ENCODE measurements at places on chromosomes 11 and 22.
A peak's percentile ranks its signal among the peaks of the same experiment; 100 is the strongest.

DNA sequence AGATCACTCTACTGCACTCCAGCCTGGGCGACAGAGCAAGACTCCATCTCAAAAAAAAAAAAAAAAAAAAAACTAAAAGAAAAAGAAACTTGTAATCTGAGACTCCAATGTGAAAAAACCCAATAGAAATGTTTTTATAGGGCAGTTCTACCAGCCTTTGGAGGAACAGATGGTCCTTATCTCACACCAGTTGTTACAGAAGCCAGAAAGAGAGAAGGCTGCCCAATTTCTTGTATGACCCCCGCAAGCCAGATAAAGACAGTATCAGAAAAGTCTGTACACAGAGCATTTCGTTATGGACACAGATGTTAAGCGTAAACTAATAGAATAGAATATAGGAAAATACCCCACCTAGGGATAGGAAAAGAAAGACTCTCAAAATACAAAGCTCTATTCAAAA is 11.3 kb upstream of the TSGA10IP start:
- DNase-seq = no peak

DNA sequence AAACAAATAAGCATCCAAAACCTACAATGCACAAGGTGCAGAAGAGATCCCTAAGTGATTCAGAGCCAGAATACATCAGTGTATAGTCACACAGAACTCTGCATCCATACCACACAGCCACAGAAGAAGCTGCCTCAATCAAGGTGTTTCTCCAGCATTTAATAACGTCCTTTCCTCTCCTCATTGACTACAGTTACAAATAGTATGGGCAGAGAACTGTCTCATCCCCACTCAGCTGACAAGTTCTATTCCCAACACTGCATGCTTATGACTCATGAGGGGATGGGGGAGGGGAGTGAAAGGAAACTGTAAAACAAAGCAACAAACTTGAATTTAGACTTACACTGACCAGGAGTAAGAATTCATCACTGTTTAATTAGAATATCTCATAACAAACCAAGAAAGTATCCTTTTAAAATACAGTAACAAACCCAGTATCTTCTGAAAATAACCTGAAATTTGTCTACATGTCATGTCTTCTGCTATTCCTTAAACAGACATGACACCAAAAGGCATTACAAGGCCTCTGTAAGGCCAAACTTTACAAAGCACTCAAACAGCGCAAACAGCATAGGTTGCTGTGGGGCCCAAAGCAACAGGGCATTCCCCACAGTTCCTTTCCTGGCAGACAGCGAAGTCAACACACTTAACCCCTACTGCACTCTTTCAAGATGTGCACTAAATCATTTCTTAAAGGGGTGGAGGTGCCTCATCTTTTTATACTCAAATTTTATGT is 29.3 kb downstream of the CELF1 start:
- DNase-seq = no peak

DNA sequence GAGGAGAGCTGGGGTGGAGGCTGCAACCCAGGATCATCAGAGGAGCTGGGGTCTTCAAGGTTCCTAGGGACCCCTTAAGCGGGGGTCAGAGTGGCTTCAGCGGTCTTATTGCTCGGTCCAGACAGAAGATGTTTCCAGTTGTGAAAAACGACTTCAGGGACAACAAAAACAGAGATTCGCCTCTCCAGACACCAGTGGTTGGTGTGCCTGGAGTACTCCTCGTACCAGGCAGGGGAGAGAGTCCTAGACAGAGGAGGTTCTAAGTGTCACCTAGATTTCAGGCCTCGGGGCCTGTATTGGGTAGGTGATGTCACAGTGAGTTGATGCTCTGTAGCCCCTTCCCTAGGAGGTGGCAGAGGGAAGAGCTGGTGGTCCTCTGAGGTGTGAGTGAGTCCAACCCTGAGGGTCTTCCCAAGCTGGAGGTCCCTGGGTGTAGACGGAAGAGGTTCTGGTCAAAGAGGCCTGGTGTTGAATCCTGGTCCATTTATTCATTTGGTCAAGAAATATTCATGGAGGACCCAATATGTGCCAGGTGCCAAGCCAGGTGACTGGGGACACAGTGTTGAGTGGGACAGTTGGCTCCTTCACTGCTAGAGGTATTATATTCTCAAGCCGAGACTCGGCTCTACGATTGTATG is 4.4 kb upstream of the IGLL5 start:
- peak; percentile 34 for DNase-seq

DNA sequence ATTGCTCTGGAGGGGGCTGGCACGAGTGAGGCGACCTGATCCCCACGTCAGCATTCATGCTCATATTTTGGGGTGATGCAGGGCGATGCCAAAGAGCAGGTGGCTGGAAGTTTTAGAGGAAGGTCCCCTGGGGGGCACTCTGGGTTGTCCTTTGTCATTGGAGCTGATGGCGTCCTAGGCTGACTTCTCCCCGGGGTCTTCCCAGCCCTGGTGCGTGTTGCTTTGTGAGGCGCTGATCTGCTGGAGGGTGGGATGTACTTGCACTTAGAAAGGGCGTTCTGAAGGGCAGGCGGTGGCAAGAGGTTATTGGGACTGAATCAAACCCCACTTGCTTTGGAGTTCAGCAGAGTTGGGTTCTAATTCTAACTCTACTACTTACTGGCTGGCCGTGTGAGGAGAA is 313.3 kb downstream of the NTM start:
- peak; percentile 77 for DNase-seq

- DNase-seq = no peak
These were observed 238.7 kb downstream of the FAM181B start for GRCh38 chr11:82494988-82495432.

DNA sequence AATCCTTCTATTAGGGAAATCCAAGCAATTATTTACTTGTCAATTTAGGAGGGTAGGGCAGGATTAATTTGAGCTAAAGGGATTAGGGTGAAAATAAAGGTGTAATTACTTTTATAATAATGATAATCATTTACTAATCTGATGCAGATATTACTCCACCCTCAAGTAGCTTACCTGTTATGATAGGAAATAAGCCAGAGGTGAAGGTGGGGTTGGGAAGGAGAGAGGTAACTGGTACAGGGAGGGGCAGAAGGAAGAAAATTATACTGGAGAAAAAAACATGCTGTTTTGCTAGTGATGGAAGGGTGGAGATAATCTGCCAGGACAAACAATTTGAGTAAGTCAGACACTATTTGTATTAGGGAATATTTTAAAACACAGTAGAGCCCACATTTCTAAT is 157.7 kb downstream of the BARX2 start:
- DNase-seq = no peak

- DNase-seq = no peak
These were observed 806 bp downstream of the ARAP1 start for GRCh38 chr11:72751116-72752087.

DNA sequence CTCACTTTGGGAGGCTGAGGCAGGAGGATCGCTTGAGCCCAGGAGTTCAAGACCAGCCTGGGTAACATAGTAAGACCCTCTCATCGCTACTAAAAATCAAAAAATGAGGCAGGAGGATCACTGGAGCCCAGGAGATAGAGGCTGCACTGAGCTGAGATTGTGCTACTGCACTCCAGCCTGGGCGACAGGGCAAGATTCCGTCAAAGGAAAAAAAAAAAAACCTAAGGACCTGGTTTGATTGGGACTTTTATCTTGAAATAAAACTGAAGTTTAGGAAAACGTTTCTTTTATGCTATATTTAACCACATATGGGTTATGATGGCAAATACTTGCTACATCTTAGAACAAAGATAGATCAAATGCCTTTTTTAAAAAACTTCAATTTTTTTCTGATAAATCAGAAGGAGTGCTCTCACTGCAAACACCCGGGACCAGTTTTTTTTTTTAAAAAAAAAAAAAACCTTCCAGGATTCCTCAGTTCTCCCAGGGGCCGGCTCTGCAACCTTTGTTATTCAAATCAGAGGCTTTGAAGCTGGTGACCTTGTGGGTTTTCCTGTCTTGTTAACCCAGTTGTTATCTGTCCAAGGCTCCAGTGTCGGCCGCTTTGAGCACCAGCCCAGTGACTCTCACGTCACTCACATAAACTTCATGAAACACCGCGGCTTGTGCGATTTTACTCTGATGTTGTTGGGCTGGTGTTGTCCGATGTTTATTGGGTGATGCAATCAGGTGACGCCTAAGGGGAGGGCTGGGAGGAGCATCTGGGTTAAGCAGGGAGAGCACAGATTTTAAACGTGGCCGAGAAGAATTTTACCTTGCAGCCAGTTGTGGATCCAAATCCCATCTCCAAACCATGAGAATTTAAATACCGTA is 24.7 kb upstream of the SLC22A12 start:
- no peak for DNase-seq

GRCh38 chr11:125950696-125951651 is 5.1 kb downstream of the VSIG10L2 start:
- peak; percentile 95 for DNase-seq

DNA sequence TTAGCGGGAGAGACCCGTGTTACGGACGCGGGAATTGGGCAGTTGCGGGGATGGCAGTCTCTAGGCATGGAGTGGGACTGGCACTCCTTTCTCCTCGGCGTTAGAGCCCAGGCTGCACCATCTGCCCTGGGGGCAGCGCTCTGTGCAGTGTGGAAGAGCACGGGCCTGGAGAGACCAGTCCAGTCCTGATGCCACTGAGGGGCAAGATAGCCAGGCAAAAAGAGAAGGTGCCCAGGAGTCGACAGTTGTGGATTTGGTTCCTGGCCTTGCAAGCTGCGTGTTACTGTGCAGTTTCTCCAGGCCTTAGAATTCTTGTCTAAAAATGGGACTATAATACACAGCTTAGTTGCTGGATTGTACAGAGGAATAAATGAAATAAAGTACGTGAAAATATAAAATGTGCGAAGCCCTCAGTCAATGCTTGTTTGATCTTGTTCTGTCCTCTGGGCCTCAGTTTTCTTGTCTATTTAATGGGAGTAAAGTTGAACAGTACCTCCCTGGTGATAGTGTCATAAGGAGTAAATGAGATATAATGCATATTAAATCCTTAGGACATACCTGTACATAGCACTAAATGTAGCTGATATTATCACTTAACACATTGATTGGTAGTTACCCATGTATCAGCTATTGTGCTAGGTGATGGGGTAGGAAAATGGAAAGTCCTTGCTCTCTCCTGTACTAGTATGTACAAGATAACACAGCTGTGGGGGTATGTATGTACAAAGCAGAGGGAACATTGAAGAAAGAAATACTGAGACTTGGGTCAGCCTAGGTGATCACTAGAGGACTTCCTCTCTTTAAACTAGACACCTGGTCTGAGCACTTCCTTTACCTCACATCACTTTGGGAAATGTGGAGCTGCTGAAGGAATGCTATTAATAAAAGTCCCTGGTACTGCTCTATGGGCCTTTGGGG is 1.2 kb downstream of the ATXN10 start:
- no peak for DNase-seq

- no peak for DNase-seq
These were observed 72.4 kb downstream of the ZNRF3 start for GRCh38 chr22:28955817-28956216.

DNA sequence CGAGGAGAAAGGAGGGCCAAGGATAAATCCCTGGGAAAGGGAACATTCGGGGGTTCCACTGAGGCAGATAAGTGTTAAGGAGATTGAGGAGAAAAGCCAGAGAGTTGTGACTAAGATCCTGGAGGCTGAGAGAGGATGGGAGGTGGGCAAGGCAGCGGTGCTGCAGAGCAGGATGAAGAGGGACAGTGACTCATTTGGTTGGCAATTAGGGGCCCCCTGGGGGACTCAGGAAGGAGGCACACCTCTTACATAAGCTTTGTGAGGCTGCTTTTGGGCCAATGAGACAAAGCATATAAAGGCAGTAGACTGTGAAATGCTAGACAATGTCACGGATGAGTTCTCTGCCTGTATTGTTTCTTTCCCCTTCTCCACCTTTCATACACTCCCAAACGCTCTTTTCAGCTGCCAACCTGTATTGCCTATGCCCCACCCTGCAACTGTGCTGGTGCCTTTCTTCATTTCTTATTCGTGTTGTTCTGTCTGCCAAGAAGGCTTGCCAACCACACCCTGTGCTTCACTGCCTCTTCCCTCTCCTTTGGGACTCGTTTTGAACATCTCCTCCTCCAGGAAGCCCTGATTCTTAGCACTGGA is 246.8 kb upstream of the KIRREL3 start:
- DNase-seq = no peak

- DNase-seq = no peak
These were observed at the start of gene PATZ1 for GRCh38 chr22:31346255-31346732. TSS of gene PATZ1 (minus strand) at chr22:31346346. CDS start at chr22:31345602, 744 bp downstream.

- no peak for DNase-seq
These were observed 204.9 kb downstream of the CTTN start for GRCh38 chr11:70603114-70603755.

GRCh38 chr22:46504584-46504983 is 32.8 kb downstream of the CELSR1 start:
- no peak for DNase-seq

- no peak for DNase-seq
These were observed 36.1 kb downstream of the TRIOBP start for GRCh38 chr22:37732699-37733607.

GRCh38 chr11:114193730-114194679 is 102.2 kb upstream of the NNMT start:
- DNase-seq = no peak

DNA sequence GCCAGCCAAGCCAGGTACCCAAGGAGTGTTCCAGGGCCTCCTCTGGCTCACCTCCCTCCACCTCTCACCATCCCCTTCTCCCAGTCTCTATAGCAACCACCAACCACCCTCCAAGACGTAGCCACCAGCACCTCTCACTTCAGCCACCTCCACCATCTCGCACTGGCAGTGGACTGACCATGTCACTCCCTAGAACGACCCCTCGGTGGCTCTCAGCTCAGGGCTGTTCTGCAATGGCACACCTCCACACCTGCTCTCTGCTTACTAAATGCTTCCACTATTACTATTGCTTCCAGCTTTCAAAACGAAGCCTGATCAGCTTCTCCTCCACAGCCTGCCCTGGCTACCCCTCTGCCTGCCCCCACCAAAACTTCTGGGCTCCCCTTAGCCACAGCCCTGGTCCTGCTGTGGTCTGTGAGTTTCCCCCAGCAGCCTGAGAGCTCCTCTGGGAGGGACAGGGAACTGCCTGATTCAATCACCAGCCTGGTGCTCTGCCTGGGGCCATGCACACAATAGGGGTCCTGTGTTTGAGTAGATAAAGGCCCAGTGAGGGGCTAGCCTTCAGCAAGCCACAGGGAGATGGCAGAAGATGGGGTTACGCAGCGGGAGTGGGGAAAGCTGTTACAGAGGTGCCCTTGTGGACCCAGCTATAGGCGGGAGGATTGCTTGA is 17.5 kb upstream of the CBX7 start:
- DNase-seq = no peak

Data from vagina (tissue), 2 donors.